ENCODE measurements at places on chromosomes 11 and 22. TPM values are rescaled to one million over a fixed set of nuclear protein-coding genes. Genes with fewer than 3 reads are reported as not detected.

Gene DTX4
- total RNA-seq: 21.8 TPM

Gene DNAJB7
- not detected for total RNA-seq

Gene PGA5
- total RNA-seq: 0.35 TPM

Gene CBLIF
- not detected for total RNA-seq

Gene NAALADL1
- total RNA-seq: 9.4 TPM

Gene SEPTIN5
- total RNA-seq: 10.4 TPM

Gene CD6
- 6.7 TPM for total RNA-seq

Gene CCDC179
- not detected for total RNA-seq

DNA sequence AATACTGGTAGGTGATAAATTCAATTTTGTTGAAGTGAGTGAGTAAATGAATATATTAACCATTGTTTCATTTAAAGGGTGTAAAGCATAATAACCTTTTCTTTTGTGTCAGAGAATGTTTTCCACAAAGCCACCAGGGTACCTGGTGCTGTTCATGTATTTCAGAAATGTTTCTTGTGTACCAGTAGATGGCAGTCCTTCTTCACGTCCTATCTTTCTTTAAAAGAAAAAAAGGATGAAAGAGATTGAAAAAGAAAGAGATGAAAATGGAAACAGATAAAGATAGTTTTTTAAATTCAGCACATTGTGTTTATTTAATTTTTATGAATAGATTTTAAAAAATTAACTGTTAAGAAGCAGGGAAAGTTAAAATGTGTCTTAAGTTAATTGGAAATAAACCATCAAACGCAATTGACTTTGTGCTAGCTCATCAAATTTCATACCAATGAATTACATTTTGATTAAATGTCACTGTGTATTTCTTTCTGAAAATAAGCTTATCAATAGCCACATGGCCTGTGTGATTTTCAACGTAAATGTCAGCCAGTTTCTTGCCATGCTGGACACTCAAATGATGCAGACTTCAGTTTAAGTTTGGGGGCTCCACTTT lies 65.5 kb upstream of the CHORDC1 start:
- DNase-seq: peak; percentile 25

DNA sequence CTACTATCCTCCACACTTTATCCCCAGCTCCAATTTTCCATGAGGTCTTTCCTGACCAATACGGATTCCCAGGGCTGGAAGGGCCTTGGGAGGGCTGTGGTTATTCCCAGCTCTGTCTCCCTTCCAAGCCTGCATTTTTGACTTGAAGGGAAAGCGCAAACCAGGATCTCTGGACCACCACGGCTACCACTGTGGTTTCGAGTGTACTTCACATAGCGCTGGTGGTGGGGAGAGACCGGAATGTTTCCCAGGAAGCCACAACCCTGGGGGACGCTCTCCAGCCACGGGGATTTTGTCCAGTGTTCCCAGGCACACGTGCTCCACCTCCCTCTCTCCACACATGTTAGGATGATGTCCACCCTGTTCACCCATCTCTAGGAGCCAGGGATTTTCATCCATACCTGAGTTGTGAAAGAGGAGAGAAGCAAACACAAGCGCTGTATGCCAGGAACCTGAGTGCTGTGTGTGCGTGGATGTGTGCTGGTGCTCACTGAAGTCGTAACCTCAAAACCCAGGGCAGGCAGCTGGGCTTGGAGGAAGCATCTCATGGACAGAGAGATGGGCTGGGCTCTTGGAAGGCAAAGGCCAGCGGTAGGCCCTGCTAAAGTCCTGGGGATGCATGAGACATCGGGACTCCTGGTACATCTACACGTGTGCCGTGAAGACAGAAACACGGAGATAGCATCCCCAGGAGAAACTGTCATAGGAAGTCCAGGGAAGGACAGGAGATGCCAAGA lies 1.3 kb upstream of the NPTXR start:
- no peak for DNase-seq

DNA sequence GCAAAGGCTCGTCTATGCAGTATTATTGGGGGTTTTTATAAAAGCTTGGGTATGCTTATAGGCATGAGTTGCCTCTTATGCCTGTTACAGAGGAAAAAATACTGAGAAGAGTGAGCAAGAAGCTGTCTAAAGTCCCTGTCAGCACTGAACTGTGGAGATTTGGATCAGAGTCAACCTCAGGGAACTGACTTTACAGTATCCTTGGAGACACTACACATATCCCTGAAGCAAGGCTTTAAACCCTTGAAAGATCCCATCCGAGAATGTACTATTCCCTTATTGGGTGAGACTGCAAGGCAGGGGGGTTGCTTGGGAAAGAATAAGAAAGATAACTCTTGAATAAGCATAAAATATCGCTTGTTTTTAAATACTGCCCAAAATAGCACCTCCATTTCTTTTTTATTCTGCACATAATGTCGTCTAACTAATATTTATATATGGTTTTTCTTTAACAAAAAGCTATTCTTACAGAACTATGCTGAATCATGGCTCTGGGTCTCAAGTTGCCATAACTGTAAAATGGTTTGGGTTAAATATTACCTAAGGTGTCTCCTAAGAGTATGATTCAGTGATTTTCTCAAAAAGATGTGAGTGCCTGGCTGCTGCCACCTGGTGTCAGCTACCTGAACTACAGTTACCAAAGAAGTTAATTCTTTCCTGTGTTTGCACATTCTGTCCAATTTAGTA lies 1062.8 kb downstream of the DLG2 start:
- DNase-seq: no peak

DNA sequence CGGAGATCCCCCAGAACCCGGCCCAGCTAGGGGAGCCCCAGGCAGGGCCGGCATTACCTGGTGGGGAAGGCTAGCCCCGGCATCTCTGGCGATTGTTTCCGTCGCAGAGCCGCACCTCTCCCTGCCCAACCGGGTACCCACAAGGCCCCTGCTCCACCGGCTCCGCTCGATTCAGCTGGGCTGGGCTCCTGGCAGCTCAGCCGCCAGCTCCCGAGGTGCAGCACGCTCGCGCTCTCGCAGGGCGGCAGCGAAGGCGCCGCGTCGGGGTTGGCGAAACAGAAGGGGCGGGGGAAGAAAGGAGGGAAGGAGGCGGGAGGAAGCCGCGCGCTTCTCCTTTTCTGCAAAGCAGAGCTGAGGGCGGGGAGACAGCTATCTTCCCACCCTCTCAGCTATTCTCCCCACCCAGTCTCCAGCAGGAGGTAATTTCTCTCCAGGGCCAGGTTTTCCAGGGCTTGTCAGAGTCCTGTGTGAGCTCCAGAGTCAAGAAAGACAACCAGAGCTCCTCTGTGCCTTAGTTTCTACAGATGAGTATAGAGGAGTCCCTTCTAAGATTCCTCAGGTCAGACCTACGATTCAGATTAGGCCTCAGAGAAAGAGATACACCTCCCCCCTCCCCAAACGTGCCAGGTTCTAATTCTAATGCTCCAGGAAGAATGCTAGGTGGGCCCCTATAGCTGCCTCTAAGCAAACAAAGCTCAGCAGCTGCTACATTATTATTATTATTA lies 62.0 kb downstream of the PAK1 start:
- peak; percentile 89 for DNase-seq

GRCh38 chr11:59953463-59954218 lies 10.2 kb upstream of the OOSP4A start:
- no peak for DNase-seq

DNA sequence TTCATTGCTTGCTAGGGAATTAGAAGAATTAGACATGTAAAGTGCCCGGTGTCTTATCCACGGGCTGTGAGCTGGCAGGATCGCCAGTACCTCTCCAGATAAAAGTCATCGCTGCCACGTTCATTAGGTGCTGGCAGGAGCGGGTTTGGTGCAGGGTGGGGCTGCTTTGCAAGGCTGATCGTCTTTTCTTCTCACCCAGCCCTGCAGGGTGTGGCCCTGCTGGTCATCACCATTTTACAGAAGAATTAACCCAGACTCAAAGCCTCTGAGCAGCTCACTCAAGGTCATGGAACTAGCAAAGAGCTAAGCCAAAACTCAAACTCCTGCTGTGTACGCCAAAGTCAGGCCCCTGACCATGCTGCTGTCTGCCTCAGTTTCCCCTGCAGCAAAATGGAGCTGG lies 6.1 kb upstream of the FGF4 start:
- no peak for DNase-seq

DNA sequence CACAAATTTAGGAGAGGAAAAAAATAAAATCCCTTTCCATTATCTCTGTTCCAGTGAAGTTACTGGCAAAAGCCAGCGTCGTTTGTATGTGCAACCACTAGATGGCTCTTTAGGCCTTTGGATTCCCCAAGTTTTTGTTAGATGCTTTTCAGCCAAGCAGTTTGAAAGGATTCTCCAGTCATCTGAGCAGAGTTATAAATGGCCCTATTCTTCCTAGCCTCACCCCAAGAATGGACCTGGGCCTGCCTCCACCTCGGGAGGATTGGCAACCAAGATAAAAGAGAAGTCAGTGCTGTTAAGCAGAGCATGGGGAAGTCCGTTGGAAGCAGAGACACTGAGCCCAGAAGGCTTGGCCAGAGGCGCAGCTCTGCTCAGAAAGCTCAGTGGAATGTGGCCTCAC lies 15.4 kb downstream of the FAM181B start:
- DNase-seq: no peak

DNA sequence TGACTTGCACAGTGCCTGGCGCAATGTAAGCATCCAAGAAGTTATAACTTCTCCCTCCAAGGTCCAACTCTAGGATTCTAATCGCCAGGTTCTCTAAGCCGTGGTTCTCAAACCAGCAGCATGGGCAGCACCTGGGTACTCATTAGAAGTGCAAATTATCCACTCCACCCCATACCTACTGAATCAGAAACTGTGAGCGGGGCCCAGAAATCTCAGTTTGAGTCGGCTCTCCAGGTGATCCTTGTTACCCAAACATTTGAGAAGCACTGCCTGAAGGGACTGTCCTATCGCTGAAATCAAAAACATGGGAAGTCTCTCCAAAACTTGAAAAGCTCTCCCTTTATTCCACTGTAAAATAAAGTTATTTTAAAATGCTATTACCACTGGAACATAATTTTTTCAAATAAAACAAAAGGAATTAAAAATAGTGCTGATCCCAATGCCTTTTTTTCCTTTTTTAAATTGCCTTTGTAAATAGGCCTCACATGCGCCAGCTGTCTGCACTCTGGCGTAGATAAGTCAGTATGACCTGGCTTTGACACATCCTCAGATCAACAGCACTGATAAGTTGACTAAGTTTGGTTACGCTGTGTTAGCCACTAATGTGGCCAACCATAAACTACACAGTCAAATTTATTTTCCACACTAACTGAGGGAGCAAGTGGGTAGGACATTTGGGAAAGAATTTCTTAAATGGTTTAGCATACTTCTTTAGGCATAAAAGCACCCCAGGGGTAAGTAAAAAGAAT lies 8.4 kb upstream of the CTR9 start:
- DNase-seq: no peak

- DNase-seq: no peak
These were observed 22.4 kb upstream of the SC5D start for GRCh38 chr11:121270001-121270678.

DNA sequence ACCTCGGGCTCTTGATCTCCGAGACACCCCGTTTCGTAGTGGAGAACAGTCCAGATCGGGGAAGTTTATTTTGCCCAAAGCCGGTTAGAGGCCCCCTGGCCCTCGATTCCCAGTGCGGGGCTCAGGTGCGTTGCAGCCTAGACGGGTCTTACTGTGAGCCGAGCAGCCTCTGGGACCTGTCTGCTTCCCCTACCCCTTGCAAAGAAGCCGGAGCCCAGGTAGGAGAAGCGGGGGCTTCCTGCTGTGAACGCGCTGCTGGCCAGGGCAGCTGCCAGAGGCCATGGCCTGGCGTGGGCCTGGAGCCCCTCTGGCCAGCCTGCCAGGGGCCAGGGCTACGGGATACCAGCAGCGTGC lies 621 bp downstream of the TSPO start:
- no peak for DNase-seq

- no peak for DNase-seq
These were observed 68.8 kb upstream of the SCUBE2 start for GRCh38 chr11:9160166-9160565.

DNA sequence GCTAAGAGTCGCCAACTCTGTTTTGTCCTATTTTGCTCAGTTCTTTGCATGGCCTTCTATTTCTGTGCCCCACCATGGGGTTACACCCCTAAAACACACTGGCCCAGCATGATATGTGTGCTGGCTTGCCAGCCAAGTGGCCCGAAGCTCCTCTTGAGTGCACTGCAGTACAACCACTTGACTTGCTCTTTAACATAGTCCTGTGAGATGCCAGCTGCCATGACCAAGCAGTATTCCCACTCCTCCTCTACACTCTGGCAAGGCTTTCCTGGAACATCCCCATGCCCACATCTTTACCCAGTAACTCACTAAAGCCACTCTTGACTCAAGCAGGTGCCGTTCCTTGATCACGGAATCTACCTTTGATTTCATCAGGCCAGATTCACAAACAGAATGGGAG lies 102.9 kb upstream of the GAL start:
- DNase-seq: no peak

DNA sequence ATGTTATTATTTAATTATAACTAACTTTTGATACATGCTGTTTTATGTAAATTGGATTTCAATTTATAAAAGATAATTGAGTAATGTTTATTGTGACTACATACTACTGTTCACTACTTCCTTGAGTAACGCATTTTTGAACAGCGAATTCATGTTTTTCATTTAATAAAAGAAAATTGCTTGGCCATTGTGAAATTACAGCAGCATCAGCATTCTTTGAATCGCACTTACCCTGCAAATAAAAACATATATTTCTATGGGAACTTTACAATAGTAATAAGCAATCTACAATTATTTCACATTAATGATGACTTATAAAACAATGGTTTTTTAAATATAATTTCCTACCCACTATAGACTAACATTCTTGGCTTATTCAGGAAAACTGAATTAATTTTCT lies 20.3 kb downstream of the OR5J2 start:
- DNase-seq: no peak

GRCh38 chr11:10602366-10602765 lies 33.9 kb upstream of the LYVE1 start:
- no peak for DNase-seq

DNA sequence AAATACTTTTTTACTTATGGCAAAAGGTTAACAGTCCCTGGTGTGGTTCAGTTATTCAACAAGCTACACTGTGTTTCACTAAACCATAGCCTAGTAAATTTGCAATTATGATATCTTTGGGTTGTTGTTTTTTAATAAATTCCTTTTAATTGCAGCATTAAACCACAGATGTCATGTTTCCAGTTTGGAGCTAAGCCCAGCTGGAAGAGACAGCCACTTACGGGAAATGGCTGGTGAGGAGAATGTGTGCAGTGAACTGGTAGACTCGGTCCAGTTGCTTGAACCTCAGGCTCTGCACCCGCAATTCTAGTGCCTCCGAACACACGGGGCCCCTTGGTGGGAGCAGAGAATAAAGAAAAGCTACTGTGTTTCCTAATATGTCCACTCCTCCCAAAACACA lies 70.8 kb downstream of the WNT11 start:
- DNase-seq: no peak

- peak; percentile 69 for DNase-seq
These were observed 46.2 kb downstream of the FLRT1 start for GRCh38 chr11:64081745-64082442.

DNA sequence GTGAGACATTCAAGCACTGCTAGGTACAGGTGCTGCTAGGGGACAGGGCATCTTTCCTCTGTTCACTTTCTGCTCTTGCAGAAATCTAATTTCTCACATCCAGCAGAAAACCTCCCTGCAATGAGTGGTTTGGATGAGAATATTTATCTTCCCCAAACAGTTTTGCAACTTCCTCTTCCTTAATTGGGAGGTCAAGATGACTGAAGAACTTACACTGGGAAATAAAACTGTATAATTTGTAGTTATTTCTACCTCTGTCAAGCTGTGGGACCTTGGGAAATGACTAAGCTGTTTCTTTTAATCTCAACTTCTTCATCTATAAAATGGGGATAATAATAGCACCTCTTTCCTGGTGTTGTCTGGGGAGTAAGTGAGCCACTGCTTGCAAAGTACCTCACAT lies 69.8 kb downstream of the PRR5L start:
- no peak for DNase-seq
